ENCODE measurements at places on chromosomes 12 and 14.

- no peak for DNase-seq
Measured at GRCh38 chr12:106249411-106250135, 1.8 kb upstream of the CKAP4 start.

- no peak for DNase-seq
Measured at GRCh38 chr14:88225721-88226120, 97.3 kb downstream of the KCNK10 start.

DNA sequence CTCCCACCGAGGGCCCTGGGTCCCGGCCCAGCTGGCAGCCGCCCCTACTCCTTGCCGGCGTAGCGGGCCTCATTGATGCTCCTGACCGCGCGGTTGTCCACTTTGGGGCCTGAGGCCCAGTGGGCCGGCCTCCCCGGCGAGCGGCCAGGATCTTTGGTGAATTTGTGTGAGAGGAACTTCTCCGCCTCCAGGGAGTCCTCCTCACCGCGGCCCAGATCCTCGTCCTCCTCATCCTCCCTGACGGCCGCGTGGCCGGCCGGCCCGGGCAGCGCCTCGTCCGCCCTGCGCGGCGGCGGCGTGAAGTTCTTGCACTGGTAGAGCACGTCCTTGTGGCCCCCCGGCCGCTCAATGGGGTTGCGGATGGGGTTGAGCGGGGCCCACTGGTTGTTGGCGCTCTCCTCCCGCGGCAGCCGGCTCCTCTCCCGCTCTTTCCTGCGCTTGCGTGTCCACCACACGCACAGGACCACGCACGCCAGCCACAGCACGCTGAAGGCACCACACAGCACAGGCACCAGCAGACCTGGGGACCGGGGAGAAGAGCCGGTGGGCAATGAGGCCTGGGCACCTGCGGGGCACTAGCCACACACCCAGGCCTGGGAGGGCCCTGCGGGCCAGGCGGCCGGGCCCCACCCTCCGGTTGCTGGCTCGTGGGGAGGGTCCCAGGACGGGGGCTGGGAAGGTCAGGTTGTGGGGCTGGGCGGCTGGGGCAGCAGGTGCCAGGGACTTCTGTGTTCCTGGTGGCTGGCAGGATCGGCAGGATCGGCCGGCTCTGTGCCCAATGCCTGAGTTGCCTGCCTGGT, 25.7 kb downstream of the JAG2 start:
- no peak for DNase-seq

- DNase-seq: no peak
Measured at GRCh38 chr12:51434305-51434704, 9.7 kb downstream of the SLC4A8 start.

- DNase-seq: no peak
Measured at GRCh38 chr12:64252681-64253080, 30.6 kb upstream of the KICS2 start.

DNA sequence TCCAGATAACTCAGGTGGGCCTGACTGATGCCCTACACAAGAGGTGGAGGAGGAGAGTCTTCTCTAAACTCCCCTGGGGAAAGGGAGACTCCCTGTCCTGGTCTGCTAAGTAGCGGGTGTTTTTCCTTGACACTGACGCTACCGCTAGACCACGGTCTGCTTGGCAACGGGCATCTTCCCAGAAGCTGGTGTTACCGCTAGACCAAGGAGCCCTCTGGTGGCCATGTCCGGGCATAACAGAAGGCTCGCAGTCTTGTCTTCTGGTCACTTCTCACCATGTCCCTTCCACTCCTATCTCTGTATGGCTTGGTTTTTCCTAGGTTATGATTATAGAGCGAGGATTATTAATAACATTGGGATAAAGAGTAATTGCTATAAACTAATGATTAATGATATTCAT, 965.5 kb downstream of the TMEM121 start:
- no peak for DNase-seq

GRCh38 chr14:66069830-66070541, 416.2 kb upstream of the CCDC196 start:
- DNase-seq: no peak

DNA sequence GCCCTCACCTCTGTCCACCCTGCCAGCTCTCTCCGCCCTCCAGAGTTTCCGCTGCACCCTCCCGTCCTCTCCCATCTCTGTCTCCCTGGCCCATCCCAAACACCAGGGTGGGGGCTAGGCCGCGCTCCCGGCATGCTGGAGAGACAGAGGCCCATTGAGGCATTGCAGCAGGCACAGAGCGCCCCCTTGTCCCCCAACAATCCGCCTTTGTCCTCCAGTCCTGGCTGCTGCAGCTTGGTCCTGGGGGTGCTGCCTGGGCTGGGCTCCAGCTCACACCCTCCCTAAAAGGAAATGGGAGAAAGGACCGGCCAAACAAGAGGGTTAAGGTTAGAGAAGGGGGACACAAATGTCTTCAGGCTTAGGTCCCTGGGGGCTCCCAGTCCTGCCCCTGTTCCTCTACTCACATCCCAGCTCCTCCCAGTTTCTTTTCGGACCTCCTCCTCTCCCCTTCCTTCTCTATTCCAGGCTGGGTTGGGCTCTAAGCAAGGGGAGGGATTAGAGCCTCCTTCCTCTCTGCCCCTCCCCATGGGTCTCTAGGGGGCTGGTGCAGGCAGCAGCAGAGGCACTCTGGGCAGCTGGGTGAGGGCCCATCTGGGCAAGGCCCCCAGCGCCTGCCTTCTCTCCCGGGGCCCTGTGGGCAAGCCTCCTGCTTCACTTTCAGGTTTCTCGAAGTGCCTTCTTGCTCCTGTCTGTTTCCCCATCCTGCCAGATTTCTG, at the start of gene CMTM5:
Gene CMTM5, plus strand, starts transcription at position 565 of the 716 bp plus-strand sequence. CDS start 206 bp downstream, outside the sequence.
- no peak for DNase-seq

- DNase-seq: no peak
Measured at GRCh38 chr12:90245391-90245790, 536.8 kb upstream of the ATP2B1 start.

- DNase-seq: no peak
Measured at GRCh38 chr14:100306998-100307765, 938 bp upstream of the SLC25A29 start.
